ENCODE measurements at places on chromosomes 13 and 19.

GRCh38 chr13:99217461-99218110 lies 16.9 kb downstream of the UBAC2 start:
- DNase-seq = no peak

GRCh38 chr19:54299126-54299498 lies 13.9 kb downstream of the LILRA5 start:
- DNase-seq = no peak

- DNase-seq = no peak
Measured at GRCh38 chr13:26335158-26335557, 81.2 kb downstream of the CDK8 start.

DNA sequence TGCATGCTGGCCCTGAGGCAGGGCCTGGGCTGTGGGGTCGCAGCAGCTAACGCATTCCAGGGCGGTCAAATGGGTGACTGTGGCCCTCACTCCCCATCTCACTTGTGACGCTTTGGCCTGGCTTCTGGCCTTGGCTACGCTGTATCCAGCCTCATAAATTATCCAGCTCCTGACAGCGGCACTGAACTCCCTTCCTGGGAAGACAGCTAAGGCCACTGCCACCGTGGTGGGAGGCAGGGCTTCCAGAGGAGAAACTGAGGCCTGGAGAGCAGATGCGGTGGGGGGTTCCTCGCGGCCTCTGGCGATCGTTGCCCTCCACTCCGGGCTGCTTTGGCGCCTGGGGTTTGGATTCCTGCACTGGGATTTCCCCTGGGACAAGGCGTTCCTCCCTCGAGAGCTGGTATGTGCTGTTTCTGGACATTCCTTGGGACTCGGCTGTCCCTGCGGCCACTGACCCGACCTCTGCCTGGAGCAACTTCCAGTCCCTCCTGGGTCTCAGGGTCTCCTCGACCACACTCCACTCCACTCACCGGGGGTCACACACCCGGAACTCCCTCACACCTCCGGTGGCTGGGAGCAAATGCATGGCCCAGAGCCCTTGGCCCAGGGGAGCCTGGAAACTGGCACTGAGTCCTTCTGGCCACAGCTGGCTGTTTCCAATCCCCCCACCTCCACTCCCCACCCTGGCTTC lies 3.4 kb downstream of the TBXA2R start:
- no peak for DNase-seq

GRCh38 chr13:77836423-77836822 lies 82.2 kb downstream of the EDNRB start:
- no peak for DNase-seq

- DNase-seq = no peak
Measured at GRCh38 chr13:111789011-111789410, 277.9 kb upstream of the SOX1 start.

- DNase-seq = peak; percentile 45
Measured at GRCh38 chr19:3573858-3574637, 1.3 kb downstream of the HMG20B start.

DNA sequence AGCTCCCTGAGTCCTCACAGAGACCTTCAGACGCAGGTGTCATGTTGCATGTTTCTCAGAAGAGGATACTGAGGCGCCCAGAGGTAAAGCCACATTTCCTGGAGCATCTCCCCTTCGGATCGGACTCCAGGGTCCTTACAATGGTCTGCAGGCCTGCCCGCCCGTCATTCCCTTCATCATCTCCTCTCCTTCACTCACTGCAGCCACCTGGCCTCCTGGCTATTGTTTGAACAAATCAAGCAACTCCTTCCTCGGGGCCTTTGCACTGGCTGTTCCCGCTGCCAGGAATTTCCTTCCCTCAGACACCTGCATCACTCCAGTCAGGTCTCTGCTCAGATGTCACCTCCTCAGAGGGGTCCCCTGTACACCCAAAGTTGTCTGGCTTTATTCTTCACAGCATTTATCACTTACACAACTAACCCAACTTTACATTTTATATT lies 20.3 kb downstream of the CEACAM16 start:
- DNase-seq = no peak

GRCh38 chr19:45501730-45502014 lies 3.4 kb downstream of the PPM1N start:
- DNase-seq = no peak

- no peak for DNase-seq
Measured at GRCh38 chr13:94588541-94588940, 7.4 kb downstream of the TGDS start.

DNA sequence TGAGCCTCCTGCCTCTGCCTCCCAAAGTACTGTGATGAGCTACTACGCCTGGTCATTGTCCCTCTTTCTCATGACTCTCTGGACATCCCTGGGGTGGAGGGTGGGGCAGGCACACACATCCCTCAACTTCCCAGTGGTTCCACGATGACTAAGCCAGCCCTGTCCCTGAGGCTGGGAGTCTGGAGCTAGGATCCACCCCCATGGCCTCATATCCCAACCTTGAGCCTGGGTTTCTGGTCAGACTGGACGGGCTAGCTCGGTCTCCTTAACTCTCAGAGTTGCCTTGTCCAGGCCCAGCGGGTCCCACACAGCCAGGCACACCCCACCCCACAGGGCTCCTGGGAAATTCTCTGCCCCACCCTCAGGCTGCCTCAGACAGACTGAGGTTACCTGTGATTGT lies 19.6 kb downstream of the IER2 start:
- DNase-seq = no peak
